NCI-H2081 (cell line): ENCODE measurements at places on chromosomes 6 and 20.

GRCh38 chr6:35929601-35930000 is 8.7 kb upstream of the SRPK1 start:
- no peak for DNase-seq

DNA sequence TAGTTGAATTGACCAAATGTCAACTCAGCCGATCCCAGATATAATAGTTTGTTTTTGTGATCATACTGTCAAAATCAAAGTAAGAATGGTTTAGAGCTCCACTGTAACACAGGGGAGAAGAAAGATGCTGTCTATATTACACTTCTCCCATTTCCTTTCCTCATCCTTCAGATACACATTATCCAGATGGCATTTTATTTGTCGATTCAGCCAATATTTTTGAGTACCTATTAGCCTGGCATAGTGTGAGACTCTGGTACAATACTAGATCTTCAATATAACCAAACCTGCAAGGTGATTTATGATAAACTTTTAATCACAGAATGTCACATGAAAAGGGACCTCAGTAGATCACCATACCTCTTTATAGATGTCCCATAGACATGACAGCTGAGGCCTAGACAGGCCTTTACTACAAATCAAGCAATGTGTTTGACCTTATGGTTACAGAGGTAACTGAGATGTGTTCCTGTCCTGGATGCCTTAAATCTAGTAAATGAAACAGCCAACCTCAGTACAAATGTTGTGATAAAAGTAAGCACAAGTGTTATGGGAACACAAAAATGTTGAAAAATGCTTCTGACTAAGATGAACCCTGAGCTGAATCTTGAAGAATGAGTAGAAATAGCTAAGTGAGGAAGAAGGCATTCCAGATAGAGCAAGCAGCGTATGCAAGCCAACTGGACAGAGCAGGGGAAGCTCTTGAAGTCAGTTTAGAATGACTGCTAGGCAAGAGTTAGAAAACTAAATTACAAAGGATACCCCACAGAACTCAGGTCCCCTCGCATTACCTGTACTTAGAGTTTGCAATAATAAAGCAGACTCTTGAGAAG is 1.9 kb downstream of the FBXO9 start:
- no peak for DNase-seq

DNA sequence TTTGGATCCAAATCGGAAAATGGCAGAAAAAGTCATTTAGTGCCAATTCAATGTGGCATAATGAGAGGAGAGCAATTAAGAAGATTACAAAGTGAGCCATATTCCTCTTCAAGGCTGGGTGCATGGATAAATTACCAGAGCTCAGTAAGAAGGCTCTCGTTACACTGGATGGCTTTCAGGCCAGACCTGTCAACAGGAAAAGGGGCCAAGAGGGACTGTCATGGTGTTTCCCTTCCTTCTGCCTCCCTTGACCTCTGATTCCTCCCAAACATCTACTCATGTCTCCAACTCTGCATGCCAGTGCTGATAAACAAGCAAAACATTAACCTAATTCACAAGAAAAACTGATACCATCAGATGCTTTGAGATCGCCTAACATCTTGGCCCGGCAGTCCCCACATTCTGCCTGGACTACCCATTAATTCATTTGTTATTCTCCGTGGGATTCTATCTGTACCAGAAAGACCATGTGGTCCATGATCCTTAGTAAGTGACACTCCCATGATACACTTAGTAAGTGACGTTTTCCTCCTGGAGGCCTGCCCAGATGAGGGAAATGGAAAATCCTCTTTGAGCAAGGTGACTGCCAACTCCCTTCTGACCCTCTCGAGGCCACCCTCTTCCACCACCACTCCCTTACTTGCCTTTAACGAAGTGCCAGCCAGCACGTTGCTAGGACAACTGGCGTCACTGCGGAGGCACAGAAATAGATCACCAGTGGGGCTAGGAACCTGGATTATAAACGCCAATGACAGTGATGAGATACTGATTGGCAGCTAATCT is 239.2 kb downstream of the GMPR start:
- DNase-seq: no peak

DNA sequence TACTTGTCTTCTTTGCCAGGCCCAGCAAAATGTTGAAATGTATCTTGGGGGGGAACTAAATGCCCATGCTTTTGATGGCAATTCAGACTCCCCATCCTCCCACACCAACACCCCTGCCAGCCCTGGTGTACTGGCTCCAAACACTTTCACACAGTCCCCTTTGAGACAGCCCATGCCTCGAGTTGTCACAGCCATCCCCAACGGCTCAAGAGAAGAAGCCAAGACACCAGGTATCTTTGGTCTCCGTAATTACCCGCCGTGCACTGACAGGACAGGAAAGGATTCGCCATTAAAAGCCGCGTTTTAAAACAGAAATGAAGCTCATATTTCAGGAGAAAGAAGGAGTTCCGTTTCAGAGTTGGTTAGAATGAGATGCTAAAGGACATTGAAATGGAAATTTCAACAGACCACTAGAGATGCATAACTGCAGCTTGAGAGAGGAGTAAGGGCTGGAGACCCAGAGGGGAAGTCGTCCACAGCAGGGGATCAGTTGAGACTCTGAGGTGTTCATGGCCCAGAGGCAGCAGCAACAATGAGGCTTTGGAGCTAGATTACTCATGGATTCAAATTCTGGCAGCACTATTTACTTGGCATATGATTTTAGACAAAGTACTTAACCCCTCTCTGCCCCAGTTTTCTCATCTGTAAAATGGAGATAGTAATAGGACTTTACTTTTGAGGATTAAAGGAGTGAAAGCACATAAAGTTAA is 63.5 kb upstream of the ADGRF1 start:
- DNase-seq: no peak

- DNase-seq: no peak
Observed at GRCh38 chr20:18431206-18431605, 35.6 kb downstream of the DZANK1 start.

- no peak for DNase-seq
Observed at GRCh38 chr6:54957698-54958097, 111.1 kb downstream of the FAM83B start.

- no peak for DNase-seq
Observed at GRCh38 chr6:69957985-69958559, 91.7 kb downstream of the COL19A1 start.

DNA sequence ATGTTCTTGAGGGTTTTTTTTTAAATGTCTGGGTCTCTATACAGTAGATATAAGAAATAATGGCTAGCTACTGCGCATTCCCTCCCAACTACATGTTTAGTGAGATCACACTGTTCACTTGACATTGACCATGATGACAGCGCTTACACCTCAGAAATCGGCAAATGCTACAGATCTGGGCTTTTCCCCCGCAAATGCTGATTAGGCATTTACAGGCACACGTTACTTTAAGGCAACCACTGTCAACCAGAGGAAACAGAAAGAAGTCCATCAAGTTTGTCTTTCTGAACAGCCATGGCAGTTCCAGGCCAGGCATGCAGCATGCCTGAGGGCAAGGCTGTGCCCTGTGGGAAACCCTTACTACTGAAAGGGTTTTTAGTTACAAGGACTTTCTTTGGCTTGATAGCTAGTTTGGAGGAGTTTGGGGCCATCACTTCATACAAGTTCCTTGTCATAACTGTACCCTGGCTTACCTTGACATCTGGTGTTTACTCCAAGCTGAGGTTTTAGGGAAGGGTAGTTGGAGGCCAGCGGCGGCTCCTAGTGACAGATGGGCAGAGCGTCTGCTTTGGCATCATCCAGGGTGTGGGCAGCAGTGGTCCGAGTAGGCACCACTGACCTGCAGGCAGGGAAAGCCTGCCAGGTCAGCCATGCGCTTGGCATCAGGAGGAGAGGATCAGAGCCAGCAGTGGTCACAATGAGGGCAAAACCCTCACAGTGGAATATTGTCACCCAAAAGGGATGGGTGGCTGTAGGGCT is 43.0 kb downstream of the CFAP61 start:
- no peak for DNase-seq

DNA sequence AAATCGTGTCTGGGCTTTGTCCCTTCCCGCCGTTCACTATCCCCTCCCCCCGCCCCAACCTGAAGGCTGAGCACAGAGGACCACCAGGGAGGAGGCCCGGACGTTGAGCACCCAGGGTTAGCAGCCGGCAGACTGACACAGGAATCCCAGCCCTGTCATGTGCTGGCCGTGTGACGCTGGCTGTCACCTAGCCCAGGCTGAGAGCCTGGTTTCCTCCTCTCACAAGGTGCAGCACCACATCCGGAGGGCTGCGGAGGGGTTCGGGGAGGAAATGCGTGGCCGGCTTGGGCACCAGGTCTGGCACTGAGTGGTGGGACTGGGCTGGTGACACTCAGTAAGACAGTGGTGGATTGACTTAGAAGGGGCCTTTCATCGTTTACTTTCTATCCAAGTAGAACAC is 4.6 kb upstream of the LSM14B start:
- no peak for DNase-seq

DNA sequence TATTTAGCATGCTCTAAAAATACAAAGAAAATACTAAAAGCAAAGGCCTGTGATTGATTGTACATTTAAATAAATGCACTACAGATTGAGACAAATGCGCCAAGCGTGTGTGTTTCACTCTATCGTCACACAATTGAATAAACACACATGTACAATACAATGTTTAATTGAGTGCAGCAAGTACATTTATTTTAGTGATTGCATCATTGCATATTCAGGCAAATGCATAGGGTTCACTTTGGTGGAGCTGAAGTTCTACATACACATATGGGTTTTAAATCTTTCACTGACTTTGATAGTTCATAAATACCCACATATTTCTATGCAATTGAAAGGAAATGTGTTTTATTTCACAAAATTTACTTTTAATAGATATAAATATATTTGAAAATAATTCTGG is 750.6 kb upstream of the MMS22L start:
- no peak for DNase-seq

GRCh38 chr20:18165553-18165952 is 27.9 kb downstream of the KAT14 start:
- no peak for DNase-seq

- DNase-seq: no peak
Observed at GRCh38 chr6:137881522-137881886, 14.4 kb downstream of the TNFAIP3 start.

- DNase-seq: no peak
Observed at GRCh38 chr6:95230071-95230740, 347.1 kb upstream of the MANEA start.

- no peak for DNase-seq
Observed at GRCh38 chr20:9492067-9492466, 22.3 kb upstream of the LAMP5 start.

- no peak for DNase-seq
Observed at GRCh38 chr6:137387096-137387764, 107.0 kb downstream of the OLIG3 start.

DNA sequence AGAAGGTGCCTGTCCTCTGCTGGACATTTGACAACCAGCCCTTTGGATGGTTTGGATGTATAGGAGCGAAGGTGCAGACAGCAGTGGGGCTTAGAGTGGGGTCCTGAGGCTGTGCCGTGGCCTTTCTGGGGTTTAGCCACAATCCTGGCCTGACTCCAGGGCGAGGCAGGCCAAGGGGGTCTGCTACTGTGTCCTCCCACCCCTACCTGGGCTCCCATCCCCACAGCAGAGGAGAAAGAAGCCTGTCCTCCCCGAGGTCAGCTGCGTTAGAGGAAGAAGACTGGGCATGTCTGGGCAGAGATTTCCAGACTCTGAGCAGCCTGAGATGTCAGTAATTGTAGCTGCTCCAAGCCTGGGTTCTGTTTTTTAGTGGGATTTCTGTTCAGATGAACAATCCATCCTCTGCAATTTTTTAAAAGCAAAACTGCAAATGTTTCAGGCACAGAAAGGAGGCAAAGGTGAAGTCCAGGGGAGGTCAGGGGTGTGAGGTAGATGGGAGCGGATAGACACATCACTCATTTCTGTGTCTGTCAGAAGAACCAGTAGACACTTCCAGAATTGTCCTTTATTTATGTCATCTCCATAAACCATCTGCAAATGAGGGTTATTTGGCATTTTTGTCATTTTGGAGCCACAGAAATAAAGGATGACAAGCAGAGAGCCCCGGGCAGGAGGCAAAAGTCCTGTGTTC is 1.3 kb upstream of the CDKN1A start:
- no peak for DNase-seq

- no peak for DNase-seq
Observed at GRCh38 chr20:42678895-42679294, 510.8 kb downstream of the PTPRT start.

GRCh38 chr6:113854531-113855499 is 2.3 kb upstream of the MARCKS start:
- peak; percentile 83 for DNase-seq

DNA sequence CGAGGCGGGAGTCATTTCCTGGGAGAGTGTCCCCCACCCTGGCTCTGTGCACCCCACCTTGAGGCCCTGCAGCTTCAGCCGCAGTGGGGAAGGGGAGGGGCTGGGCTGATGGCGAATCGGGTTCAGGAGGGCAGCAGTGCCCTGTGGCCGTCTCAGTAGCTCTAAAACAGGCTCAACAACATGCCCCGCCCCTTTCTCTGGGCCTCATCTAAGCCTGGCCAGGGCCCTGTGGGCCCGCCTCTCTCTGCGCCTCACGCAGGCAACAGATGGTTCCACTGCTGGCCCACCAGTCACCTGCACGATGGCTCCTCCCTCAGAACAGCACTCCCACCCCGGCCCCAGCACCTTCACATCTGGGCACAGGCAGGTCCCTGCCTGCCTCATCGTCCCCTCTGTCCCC is 30.2 kb downstream of the CHRNA4 start:
- no peak for DNase-seq

GRCh38 chr6:63731930-63732329 is 96.3 kb downstream of the PHF3 start:
- DNase-seq: no peak

- DNase-seq: no peak
Observed at GRCh38 chr20:50246367-50247195, 56.0 kb downstream of the CEBPB start.

GRCh38 chr6:123812621-123813020 is 9.0 kb downstream of the NKAIN2 start:
- DNase-seq: no peak

- DNase-seq: peak; percentile 59
Observed at GRCh38 chr6:46781478-46782378, 11.5 kb upstream of the MEP1A start.

GRCh38 chr20:38599410-38599882 is 2.2 kb upstream of the ARHGAP40 start:
- DNase-seq: no peak

- no peak for DNase-seq
Observed at GRCh38 chr6:33875696-33876095, 71.9 kb upstream of the MLN start.

- no peak for DNase-seq
Observed at GRCh38 chr20:24465159-24465558, 4.3 kb upstream of the SYNDIG1 start.

DNA sequence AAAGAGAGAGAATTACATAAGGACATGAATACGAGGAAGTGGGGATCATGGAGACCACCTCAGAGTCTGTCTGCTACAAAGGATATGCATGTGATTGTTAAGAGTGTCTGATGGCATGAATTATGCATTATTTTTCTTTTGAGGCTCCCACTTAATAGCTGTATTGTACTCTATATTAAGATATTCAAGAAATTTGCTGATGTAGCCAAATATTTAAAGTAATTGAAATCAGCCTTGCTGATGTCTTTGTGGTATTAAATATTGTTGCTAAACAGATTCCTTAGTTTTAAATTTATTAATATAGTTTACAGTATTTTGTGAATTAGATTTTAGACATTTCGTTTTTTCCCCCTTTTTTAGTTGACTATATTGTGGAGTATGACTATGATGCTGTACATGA is 25.3 kb downstream of the CD2AP start:
- DNase-seq: no peak
